Fibroblast of skin of right biceps (primary cell): ENCODE measurements at places on chromosomes 5 and 9.

GRCh38 chr9:5305741-5306140 lies 1.2 kb upstream of the RLN2 start:
- peak; percentile 8 for DNase-seq

- peak; percentile 69 for DNase-seq
These were observed 88.0 kb downstream of the SLC44A1 start for GRCh38 chr9:105332471-105332870.

DNA sequence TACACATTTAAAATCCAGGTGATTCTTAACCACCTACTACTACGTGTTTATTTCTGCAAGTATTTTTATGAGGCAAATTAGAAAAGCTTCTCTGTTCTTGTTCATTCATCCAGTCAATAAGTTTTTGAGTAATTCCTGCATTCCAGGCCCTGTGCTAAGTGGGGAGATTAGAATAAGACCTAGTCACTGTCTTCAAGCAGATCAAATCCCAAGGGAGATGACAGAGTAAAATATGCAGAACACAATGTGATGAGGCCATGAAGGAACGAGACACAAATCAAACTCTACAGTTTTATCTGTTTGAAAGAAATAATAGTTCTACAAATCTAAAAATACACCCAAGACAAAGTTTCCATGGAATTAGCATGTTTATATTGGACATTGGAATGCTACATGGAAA lies 158.8 kb downstream of the CEP120 start:
- DNase-seq = peak; percentile 26

- peak; percentile 24 for DNase-seq
These were observed 36.3 kb upstream of the SHISAL2B start for GRCh38 chr5:64653766-64654560.

DNA sequence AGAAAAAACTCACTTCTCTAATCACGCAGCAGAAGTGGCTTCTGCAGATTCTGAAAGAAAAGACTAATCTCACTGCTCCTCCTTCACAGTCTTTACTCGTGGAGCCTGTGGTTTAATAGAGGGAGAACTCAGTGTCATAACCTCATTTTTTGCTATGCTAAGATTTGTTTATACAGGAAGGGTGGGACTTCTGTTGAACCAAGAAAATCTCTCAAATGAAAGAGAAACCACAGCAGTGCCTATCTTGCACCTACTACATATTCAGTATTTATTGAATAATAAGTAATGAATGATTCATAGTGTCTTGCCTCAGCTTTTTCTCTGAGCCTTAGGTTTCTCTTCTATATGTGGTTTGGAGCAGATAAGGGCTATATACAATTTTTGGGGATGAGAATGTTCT lies 136.1 kb upstream of the DMAC1 start:
- DNase-seq = peak; percentile 46
